Astrocyte of the hippocampus (primary cell): ENCODE measurements at places on chromosomes 12 and 14.

DNA sequence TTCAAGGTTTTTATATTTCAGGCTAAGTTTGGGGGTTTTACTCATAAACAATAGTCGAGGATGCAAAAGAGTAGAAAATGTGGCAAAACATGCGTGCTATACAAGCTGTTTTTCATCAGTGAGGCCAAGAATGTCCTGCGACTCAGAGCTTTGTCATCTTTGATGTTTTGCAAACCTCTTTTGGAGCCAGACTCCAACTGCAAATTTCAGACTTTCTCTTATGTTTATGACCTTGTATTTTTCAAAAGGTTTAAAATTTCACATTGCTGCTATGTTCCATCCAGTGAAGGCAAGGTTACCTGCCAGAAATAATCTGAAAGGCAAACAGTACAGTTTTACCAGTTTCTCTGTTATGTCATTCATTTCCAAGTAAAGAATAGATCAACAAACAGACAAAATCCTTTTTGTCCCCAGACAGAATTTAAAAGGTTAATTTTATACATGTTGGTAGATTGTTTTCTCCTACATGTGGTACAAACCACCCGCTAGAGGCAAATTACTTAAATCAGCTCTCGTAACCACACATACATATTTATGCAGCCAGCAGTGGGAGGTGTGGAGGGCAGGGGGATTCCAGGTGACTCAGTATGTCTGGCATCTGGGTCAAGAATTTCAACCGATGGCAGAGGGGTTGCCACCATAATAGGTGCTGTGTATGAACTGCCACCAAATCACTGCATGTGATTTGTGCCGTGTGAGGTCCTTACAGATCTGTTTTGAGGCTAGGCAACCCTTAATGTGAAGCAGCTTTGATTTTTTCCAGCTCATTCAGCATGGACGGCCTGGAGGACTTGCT is 119.8 kb upstream of the CPM start:
- DNase-seq: peak; percentile 97

- peak; percentile 18 for DNase-seq
These were observed 29.7 kb downstream of the CLEC1A start for GRCh38 chr12:10069099-10069498.

- DNase-seq: no peak
These were observed 738.4 kb upstream of the TMEM132C start for GRCh38 chr12:127528551-127528950.

DNA sequence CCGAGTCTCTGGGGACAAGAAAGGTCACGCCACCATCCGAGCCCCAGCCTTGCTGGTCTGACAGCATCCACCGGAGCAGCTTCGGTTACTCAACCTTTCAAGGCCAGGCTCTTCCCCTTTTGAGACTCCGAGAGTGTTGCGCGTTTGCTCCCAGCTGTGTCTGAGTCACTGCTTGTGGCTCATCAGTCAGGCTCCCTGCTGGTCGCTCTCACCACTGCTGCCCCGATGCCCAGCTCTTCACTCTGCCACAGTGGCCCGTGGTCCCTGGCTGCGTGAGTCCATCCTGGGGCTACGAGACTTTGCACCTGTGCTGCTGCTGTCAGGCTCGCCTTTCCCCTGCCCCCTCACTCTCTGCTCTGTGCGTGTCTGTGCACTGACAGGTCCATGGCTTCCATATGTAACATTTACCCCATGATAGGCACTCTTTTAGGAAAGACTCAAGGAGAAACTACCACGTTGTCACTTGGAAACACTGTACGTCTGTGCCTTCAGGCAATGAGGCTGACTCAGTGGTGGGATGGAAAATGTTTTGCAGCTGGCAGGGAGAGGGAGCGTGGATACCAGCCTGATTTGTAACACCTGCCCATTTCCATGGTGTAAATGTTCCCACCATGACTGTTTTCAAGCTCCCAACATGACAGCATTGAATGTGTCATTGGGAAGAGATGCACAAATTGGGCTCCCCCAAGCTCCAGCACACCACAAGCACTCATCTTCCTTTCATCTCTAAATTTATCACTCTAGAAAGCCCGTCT is 350.7 kb downstream of the TMEM132D start:
- DNase-seq: peak; percentile 47

- no peak for DNase-seq
These were observed 190.1 kb downstream of the BCL11B start for GRCh38 chr14:99081880-99082279.

DNA sequence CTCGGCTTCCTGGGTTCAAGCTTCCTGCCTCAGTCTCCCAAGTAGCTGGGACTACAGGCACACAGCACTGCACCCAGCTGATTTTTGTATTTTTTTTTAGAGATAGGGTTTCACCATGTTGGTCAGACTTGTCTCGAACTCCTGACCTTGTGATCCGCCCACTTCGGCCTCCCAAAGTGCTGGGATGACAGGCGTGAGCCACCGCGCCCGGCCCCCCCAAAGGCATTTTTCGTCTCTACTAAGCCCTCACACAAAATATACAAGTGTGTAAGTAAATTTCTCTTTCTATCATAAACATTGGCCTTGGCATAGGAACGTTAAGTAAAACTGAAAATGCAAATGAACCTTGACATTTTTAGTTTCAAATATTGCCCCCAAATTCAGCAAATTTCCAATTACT is 2.1 kb downstream of the ACAD10 start:
- DNase-seq: no peak

DNA sequence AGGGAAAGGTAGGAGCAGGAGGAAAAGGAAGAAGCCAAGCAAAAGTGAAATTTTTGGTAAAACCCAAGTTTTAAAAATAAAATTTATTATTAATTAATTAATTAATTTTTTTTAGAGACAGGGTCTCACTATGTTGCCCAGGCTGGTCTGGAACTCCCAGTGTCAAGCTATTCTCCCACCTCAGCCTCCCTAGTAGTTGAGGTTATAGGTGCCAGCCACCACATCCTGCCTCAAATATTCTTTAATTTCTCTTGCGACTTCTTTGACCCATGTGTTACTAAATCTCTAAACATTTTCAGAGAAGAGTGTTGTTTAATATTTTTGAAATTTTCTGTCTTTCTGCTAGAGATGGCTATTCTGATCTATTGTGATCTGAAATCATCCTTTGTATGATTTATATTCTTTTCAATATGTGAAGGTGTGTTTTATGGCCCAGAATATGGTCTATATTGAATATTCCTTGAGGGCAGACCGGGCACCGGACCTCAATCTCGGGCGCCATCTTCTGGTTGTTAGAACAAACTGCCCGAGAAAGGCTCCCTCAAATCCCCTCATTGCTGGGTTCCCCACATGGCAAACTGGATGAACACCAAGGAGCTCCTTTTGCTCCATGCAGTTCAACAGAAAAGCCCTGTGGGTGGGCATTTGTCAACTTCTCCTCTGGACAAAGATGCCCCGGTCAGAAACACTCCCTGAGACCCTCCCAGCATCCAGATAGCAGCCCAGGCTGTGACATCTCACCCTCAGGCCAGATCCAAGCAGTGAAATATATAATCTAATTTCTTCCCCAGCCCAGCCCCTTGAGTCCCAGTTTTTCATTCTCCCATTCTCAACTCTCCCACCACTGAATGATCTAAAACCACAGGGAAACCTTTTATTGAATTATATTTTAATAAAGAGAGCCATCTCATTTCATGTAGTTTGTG is 110.5 kb downstream of the ASCL4 start:
- DNase-seq: peak; percentile 75

- no peak for DNase-seq
These were observed 15.6 kb upstream of the TESC start for GRCh38 chr12:117114784-117115183.

DNA sequence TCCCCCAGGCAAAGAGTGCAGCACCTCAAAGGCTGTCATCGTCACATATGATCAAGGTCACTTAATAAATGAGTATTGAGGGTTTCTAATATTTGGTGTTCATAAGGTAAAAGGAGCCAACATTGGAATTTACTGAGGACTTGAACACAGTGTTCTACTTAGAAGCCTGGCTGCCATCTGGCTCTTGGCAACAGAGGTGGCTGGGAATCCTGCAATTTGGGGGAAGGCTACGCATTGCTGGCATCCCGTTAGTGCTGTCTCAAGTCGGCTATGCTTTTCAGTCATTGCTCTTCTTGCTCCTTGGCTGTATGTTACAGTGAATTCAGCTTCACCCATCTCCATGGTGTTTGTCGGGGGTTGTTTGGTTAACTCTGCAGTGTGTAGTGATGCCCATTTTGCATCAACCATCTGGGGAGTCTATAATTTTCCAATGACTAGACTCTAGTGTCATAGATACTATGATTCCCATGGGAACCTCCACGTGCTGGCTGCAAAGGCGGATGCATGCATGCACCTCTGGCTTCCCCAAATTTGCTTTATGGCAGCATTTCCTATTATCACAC is 12.9 kb upstream of the SLC24A4 start:
- DNase-seq: no peak

DNA sequence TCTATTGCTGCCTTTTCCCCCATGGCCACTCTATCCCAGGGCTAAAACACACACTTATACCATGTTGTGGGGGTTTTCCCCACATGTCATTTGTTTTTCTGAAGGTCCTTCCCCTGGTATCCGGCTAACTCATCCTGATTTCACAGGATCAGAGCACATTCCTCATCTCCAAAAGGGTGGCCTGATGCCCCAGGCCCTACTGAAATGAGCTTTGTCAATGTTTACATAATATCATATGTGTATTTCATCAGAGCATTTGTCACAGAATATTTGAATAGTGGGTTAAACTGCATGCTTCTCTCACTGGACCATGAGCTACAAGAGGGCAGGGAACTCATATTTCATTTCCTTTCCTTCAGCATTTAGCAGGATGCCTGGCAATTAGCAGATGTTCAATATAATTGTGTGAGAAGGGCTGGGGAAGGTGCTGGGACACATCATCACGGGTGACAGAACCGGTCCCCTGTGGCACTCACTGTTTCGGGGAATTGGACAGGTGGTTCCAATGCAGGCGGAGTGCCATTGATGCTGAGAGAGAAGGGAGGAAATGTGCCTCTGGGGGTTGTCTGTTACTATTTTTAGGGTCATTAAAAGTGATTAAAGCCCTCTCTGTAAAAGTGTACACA is 26.8 kb downstream of the EMP1 start:
- DNase-seq: no peak

- DNase-seq: no peak
These were observed 84.5 kb downstream of the BORCS5 start for GRCh38 chr12:12441429-12441807.

- DNase-seq: peak; percentile 33
These were observed 356.7 kb downstream of the ETNK1 start for GRCh38 chr12:22981711-22982110.

- DNase-seq: peak; percentile 18
These were observed 1.9 kb downstream of the TGFB3 start for GRCh38 chr14:75979648-75980565.

DNA sequence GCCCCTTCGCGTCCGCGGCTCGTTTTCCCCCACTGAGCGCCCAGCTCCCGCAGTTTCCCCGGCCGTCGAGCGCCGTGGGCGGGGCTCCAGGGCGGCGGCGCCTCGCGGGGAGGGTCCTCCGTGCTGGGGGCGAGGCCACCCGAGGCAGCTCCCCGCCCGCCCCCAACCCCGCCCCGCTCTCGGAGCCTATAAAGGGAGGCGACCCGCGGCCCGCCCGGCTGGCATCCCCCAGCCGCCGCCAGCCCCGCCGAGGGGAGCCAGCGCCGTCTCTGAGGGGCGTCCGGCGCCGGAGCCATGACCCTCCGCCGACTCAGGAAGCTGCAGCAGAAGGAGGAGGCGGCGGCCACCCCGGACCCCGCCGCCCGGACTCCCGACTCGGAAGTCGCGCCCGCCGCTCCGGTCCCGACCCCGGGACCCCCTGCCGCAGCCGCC is at the start of gene TAMALIN:
TSS of gene TAMALIN (plus strand) at position 221 of the 432 bp plus-strand sequence. CDS start at position 295, 74 bp downstream.
- DNase-seq: peak; percentile 81

DNA sequence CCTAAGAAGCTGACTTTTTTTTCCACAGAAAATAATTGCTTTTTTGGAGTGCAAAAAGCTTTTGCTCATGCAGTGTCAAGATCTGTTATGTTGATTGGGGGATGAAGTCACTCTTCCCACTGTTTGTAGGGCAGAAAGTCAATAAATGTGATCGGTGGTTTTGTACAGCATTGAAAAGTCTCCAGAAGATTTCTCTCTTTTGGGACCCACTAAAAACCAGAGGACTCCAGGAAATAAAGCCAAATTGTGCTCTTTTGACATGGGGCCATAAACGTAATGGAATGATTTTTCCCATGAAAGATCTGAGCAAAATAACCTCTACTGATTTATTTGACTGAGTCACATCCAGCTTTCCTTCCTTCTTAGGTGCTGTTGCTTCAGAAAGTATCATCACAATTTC is 122.5 kb downstream of the SNAPC1 start:
- no peak for DNase-seq

DNA sequence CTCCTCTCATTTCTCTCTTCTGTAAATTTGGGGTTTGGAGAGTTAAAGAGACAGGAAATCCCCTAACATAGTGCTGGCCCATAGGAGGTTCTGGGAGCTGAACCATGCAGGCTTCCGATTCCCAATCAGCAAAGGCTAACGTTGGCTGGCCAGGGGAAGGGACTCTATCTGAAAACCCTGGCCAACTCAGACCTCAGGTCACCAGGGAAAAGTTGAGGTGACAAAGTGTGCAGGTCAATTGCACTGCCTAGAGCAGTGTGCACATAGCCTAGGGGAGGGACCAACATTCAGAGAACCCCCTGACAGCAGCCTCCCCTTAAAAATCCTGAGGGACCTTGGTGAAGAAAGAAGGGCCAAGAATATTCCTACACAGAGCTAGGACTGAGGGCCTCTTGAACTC is 38.9 kb downstream of the TTC7B start:
- no peak for DNase-seq

DNA sequence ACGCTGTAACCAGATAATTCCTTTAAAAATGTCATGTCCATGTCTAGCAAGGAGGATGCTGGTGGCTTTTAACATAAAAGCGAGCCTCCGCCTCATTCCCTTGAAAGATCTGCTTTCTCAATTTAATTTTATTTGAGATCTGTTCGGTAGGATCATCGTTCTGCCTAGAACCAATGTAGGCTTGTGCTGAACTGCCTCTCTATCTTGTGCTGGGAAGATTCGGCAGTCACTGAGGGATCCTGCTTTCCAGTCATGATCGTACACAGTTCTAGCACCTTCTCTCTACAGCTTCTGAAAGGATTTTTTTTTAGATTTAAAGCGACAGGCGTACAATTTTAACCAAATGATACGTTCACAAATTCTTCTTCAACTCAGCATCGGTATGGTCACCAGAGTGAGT is 54.3 kb downstream of the PEBP1 start:
- peak; percentile 49 for DNase-seq

DNA sequence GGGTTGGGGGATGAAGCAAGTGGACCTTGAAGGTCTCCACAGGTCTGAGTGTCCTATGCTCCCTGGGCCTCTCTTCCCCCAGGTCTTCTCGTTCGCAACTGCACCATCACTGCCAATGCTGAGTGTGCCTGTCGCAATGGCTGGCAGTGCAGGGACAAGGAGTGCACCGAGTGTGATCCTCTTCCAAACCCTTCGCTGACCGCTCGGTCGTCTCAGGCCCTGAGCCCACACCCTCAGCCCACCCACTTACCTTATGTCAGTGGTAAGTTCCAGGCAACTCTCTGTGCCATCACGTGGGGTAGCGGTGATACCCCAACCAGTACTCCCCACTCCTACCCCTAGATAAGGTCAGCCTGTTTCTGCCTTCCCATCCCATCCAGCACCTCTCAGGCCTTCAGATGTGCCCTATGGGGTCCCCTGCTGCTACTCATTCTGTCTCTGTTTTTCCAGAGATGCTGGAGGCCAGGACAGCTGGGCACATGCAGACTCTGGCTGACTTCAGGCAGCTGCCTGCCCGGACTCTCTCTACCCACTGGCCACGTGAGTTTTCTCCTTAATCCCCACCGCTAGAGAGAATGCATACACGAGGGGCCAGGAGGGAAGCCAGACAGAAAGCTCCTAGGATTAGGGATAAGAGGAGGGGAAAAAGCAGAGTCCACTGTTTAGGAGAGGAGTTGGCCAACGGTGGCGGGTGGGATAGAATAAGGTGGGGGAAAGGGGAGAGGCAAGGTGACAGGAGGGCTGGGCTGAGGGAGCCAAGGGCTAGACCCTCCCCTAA is 1.6 kb upstream of the TAPBPL start:
- DNase-seq: no peak
